ENCODE measurements at places on chromosomes 7 and 10.

DNA sequence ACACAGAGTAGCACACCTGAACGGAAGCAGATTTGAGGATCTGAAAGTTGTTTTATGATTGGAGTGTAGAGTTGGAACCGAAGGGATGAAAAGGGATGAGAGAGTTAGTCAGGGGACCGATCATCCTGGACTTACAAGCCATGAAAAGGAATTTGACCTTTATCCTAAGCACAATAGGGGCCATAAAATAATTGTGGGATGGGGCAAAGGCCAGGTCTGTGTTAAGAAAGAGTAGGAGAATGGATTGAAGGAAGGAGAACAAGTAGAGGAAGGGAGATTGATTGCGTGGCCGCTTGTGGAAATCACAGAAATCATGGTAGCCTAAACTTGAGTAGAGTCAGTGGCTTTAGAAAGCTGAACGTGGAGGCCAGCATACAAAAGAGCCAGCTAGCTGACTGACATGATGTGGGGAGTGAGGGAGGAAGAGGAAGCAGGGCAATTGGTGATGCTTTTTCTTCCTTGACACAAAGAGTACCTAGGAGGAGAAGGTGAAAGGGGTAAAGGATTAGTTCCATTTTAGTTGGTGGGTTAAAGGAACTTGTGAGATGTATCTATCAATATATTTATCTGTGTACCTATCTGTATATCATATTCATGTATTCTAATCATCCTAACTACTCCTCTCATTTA, 67.1 kb upstream of the RPA3 start:
- DNase-seq: no peak

DNA sequence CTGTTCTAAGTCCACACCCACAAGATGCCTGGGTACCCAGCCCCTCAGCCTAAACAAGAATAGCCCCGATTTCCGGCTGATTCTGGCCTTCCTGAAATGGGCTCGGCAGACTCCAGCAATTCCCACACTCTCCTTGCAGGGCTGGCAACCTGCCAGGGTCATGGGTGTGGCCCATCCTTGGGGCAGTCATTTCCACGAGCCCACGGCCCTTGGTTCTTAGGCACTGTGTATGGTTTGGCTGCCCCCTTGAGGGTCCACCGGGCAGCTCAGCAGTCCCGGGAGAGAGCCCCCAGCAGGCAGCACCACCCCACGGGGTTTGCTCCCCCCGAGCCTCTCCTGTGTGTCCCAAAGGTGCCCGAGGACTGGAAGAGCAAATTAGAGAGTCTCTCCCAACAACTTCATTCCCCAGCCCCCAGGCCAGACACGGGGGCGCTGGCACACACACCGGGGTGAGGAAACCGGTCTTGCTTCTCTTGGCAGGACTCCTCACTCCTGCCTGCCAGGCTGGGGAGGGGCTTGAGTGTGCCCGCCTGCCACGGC, 142.2 kb downstream of the EMX2 start:
- no peak for DNase-seq

GRCh38 chr7:108294595-108294994, 161.6 kb downstream of the NRCAM start:
- DNase-seq: no peak

DNA sequence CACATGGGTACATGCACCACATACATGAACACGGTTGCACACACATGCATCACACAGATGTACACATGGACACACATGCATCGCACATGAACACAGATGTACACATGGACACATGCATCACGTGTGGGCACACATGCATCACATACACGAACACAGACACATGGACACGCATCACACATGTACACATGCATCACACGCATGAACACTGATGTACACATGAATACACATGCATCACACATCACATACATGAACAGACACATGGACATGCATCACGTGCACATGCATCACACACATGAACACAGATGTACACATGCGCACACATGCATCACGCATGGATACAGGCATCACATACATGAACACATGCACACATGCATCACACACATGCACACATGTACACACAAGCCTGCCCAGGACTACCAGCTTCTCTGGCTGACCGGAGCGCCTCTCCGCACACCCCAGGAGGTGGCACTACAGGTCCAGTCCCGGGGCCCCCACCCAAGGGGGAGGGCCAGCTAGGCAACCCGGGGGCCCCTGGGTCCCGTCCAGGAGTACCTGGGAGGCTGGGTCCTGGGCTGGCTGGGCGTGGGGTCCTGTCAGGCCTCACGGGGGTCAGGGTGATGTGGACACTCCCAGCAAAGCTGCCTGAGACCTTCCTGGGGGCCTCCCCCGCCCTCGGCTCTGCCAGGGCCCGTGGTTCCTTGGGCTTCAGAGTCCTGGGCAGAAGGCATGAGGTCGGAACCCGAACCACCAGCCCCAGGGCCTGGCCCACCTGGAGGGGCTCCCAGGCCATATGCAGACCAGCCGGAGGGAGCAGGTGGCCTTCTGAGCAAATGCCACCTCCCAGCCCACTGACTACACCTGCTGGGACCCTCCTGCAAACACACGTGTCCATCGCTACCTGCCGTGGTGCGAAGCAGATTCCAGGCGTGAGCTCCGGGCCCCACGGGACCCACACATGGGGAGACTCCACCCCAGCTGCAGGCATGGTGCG, 19.6 kb downstream of the MICALL2 start:
- no peak for DNase-seq

DNA sequence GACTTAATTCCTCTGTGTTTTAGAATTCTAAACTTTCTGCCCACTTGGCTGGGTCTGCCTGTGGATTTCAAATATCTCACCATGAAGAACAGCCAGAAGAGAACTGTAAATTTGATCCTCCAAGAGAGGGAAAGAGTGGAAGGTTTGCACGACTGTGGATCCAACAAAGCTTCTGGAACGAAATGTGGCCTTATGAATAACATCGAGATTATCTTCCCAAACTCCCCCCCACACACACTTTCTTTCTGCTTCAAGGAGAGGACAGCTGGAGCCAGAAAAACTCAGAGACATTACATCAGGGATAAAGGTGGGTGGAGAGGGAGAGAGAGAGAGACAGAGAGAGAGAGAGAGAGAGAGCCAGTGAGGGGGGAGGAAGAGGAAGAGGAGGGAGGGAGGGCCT, 570.1 kb upstream of the MGMT start:
- DNase-seq: no peak

- DNase-seq: no peak
Observed at GRCh38 chr7:116699722-116700120, 27.7 kb downstream of the MET start.

GRCh38 chr7:8592167-8592566, 158.8 kb downstream of the NXPH1 start:
- DNase-seq: no peak

- DNase-seq: no peak
Observed at GRCh38 chr7:12328888-12329770, 74.5 kb downstream of the VWDE start.

GRCh38 chr10:3783682-3784432, 1.2 kb downstream of the KLF6 start:
- DNase-seq: no peak

DNA sequence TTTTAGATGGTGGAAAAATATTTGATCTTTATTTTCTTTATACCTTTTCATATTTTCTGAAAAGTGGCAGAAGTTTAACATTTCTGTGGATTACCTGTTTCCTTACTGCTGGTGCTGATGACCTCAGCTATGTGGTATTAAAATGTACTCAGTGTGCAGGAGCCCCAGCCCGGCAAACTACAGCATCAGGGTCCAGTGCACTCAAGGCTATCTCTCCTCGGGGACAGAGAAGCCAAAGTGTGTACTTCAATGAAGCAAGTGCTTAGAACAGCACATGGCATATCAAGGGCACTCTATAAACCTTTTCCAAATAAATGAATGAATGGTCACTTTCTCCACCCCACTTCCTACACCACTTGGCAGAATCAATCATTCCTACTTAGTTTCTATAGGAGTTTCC, 111.8 kb downstream of the HIP1 start:
- no peak for DNase-seq

DNA sequence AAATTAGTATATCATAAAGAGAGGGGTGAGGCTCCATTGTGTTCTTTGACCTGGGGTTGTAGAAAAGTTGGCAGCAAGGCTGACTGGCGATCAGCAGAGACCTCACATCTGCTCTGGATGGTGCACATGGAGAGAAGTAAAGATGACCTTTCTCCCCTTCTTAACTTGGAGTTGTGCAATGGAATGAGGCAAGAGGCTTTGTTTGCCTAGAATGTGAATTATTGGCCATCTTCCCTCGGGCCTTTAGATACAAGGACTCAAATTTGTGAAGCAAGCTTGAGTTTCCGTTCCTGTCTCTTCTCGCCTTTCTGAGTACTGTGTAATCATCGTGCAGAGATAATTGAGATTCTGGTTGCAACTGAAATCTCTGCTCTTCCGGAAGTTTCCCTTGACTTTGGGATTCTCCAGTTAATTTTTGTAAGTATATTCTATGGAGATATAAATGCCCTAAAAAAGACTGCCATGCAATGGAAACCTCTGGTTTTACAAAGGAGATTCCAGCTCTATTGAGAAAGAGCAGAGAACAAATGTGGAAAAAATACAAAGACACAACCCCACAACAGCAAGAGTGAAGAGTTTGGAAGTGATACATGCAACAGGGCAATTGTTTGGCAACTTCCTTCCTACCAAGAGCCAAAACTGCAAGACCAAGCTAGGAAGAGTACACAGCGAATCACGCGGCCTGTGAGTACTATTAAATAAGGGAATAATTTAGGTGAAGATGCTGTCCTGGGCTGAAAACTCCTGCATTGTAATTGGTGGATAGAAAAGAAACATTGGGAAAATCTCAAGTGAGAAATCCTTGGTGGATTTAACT, 542.3 kb upstream of the NRP1 start:
- no peak for DNase-seq

GRCh38 chr7:158080899-158081445, 506.7 kb downstream of the PTPRN2 start:
- DNase-seq: no peak

DNA sequence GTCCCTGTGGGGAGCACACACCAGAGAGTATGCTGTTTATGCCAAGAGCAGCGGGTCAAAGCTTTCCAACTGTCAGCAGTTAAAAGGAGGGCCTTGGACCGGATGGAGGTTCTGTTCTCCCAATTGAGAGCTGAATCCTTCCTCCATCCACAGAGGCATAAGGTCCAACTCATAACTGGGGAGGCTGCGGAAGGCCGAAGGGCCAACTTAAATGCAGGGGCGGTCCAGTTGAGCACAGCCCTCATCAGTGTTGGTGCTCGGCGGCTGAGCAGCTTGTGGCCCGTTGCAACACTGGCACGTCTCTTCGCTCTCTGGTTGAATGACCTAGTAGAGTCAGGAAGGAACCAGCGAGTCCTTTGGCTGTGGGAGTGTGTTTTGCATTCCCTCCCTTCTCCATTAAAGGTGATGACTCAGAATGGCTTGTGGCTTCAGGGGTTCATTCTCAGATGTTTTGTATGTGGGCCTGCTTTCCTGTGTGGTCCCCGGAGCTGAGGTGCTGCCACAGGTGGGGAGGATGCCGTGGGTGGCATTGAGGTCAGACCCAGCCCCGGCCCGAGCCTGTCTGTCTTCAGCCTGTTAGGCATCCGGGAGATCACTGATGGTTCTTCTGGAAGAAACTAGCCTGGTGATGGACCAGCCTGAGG, 44.8 kb upstream of the DMBT1 start:
- peak; percentile 40 for DNase-seq

DNA sequence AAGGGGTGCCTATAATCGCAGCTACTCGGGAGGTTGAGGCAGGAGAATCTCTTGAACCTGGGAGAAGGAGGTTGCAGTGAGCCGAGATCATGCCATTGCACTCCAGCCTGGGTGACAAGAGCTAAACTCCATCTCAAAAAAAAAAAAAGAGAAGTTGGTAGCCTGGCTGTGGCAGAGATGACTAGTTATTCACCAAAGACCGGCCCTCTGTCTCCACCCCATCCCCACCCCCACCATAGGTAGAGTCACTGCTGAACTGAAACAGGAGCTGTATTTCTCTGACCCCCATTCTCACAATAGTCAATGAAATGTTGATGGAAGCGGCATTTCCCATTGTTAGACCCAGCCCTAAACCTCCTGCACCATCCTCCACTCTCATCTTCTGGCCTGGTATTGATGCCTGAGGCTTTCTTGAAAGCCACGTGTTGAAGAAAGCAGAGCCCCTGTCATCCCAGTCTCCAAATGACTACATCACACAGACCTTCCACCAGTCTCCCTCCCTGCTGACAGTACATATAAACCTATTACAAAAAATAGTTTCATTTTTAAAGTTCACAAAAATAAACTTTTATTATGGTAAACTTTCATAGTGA, 9.4 kb upstream of the PIK3CG start:
- no peak for DNase-seq

GRCh38 chr10:650441-650851, 39.0 kb downstream of the DIP2C start:
- DNase-seq: no peak

GRCh38 chr10:4786043-4786839, 39.8 kb upstream of the AKR1E2 start:
- no peak for DNase-seq

DNA sequence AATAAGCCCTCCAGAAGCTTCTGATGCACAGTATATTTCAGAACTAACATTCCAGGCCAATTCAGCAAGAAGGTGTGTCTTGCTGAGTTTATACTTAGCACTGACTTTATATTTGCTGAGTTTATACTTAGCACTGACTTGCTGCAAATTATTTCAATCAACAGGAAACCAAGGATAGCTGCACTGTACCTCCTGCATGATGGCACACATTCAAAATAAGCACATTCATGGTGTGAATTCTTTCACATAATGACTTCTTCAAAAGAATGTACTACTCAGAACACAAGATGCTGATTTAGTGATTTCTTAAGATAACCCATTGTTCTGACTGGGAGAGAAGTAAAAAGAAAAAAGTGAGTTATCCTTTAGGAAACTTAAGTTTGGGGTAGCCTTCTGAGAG, 52.0 kb downstream of the JAZF1 start:
- no peak for DNase-seq

- DNase-seq: no peak
Observed at GRCh38 chr7:114628362-114628761, 213.7 kb downstream of the FOXP2 start.

DNA sequence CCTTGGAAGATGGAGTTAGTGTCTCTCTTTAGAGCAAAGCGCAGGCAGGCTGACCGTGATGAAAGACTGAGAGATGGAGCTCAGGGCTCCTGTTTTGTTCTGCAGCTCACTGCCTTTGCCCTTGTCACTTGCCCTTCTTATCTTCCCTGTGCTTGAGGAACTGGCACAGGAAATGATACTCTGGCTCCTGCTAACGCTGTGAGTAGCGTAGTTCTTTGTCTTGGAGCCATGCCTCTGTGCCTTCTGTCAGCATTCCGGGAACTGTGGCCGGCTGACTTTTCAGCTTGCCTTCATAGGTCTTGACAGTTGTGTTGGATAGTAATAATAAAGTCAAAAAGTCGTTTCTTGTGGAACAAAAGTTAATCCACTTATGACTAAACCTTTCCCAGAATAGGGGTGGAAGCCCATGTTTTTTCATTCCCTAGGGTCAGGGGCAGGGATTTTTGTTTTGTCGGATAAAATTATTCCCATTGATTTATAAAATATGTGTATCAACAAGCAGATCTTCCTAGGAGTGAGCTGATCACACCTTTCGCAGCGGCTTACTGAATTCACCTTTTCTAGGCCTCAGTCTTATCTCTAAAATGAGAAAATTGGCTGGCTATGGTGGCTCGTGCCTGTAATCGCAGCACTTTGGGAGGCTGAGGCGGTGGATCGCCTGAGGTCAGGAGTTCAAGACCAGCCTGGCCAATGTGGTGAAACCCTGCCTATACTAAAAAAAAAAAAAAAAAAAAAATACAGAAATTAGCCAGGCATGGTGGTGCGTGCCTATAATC, 16.6 kb upstream of the TMEM236 start:
- DNase-seq: no peak

- DNase-seq: no peak
Observed at GRCh38 chr10:79133416-79133815, 64.7 kb downstream of the ZMIZ1 start.

Measured in activated CD8-positive, alpha-beta memory T cell treated with anti-CD3 and anti-CD28 coated beads for 1 hour (primary cell).